ENCODE measurements at places on chromosomes 6 and 20.

- DNase-seq = no peak
Observed at GRCh38 chr20:56940466-56940865, 311.4 kb downstream of the TFAP2C start.

DNA sequence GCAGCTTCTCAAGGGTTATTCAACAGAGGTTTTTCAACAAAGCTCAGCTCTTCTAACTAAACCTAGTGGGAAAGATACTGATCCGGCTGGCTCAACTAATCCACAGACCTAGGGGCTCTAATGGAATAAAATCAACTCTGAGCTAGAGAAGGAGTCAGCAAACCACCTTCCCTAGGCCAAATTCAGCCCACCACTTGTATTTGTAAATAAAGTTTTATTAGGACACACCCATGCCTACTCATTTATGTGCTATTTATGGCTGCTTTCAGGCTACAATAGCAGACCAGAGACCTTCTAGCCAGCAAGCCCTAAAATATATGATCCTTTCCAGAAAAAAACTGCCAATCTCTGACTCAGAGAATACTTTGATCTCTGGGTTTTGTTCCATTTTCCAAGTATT is 6.0 kb upstream of the RAB22A start:
- no peak for DNase-seq

DNA sequence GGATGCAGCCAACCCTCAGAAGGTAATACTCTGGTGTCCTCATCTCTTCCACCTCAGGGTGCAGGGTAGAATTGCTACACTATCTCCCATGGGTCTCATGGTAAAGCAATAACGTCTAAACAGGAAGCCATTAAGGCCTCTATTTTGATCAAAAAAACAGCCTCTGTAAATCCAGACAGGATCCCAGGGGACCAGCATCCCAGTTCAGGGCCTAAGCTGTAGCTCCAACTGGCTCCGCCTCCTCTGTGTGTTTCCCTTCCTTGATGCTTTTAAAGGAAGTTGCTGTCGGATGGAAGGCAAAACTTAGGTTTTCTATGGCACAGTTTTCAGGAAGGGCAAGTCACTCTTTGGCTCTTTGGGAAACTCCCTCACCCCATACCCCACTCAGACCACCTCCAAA is 222.0 kb downstream of the MAFB start:
- DNase-seq = no peak

DNA sequence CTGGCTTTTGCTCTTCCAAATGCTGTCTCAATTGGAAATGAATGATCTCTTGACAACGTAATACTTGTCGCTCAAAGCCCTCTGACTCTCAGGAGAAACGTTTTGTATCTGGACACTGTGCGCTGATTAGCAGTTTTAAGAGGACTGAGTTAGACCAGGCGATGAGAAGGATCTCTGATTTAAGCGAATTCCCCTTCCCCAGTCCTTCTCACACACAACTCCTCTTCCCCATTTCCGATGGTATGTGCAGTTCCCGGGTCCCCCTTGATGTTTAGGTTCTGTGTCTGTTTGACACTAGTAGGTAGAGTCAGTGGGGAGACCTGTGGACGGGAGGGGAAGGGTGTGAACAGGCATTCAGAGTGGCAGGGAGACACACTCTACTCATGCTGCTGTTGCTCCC is 2.5 kb downstream of the ZDHHC14 start:
- DNase-seq = no peak

- DNase-seq = peak; percentile 52
Observed at GRCh38 chr20:63498960-63499337, at the start of gene EEF1A2. EEF1A2 (minus strand) TSS chr20:63499083; CDS start chr20:63497763, 1,320 bp downstream.

DNA sequence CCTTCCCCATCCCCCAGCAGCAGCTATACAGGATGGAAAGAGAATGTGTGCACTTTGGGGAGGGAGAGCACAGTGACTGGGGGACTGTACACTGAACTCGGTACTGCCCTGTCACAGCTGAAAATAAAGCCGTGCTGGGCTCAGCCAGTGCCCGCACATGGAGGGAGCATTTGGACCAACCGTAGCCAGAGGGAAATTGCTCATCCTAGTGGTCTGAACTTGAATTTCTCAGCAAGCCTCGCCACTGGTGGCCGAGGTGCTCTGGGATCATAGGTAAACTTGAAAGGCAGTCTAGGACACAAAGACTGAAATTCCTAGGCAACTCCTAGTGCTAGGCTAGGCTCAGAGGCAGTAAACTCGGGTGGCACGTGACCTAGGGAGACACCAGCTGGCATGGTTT is 61.0 kb downstream of the DZANK1 start:
- DNase-seq = no peak

DNA sequence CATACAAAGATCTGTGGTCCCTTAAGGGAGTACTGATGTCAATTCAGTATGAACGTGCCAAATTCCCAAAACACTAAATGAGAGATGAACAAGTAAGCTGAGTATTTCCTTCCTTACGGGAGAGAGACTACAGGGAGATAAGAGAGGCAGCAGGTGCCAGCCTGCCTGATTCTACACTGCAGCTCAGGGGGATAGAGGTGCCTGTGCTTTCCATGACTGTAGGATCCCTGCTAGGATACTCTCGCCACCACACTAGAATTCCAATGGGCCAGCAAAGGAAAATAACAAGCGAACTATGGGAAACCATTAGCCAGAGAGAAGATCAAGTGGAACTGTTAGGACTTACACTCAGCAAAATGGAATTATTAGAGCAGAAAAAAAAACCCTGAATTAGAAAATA is 198.5 kb upstream of the BTBD3 start:
- DNase-seq = no peak

- peak; percentile 54 for DNase-seq
Observed at GRCh38 chr6:144066741-144067484, 28.5 kb downstream of the SF3B5 start.

- DNase-seq = peak; percentile 94
Observed at GRCh38 chr6:109237077-109237985, 142.0 kb downstream of the CEP57L1 start.

DNA sequence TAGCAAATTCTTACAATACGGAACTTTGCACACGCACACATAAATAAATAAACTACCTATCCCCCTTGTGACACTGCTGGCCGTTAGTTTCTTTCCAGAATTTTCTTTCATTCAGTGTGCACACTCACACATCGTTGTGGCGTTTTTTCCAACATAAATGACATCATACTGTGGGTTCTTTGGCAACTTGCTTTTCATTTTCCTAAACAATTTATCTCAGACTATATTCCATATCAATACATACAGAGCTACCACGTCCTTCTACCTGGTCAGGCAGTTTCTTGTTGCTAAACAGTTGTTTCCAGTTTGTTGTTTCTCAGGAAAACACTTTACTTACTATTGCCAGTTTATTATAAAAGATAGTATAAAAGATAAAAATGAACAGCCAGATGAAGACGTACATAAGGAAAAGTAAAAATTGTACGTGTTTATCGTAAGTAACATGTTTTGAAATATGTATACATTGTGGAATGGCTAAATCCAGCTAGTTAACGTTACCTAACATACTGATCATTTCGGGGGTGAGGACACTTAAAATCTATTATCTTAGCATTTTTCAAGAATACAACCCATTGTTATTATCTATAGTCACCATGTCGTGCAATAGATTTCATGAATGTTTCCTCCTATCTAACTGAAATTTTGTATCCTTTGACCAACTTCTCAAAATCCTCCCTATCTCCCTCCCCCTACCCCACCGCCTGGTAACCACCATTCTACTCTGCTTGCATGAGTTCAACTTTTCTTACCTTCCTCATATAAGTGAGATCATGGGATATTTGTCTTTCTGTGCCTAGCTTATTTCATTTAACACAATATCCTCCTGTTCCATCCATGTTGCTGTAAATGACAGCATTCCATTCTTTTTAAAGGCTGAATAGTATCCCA is 1.2 kb upstream of the TP53RK start:
- peak; percentile 90 for DNase-seq

DNA sequence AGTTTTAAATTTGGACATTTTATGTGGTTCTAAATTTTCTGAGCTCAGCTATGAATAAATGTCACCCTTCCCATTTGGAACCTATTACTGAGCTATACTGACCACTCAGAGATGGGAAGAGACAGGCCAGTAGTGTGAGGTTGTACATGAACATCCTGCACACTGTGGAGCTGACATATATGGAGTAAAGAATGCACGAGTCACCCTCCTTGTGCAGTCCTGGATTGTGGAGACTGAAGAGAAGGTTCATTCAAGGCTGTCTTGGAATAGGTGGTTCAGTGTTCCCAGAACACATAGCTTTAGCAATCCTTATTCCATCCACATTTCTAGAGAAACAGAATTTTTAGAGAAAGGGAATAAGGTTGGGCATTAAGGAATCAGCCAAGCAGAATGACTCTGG is 50.3 kb upstream of the OGFRL1 start:
- DNase-seq = no peak

DNA sequence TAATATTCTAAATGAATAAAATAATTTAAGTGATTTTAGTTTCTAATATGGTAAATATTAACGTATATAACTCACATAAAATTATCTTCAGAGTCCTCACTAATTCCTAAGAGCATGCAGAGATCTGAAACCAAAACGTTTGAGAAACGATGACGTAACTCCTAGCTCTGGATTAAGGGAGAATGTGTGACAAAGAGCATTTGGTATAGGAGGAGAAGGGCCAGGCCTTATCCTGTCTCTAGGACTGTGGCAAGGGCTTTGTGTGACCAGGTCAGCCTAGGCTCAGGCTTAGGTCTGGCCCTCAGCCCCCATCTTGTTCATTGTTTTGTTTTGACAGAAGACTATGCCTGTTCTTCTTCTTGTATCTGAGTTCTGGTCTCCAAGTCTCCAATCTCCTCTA is 19.2 kb upstream of the POLR1H start:
- no peak for DNase-seq

- DNase-seq = peak; percentile 45
Observed at GRCh38 chr20:50070361-50070760, 42.6 kb downstream of the UBE2V1 start.

GRCh38 chr20:22794200-22794599 is 209.8 kb upstream of the FOXA2 start:
- DNase-seq = no peak

DNA sequence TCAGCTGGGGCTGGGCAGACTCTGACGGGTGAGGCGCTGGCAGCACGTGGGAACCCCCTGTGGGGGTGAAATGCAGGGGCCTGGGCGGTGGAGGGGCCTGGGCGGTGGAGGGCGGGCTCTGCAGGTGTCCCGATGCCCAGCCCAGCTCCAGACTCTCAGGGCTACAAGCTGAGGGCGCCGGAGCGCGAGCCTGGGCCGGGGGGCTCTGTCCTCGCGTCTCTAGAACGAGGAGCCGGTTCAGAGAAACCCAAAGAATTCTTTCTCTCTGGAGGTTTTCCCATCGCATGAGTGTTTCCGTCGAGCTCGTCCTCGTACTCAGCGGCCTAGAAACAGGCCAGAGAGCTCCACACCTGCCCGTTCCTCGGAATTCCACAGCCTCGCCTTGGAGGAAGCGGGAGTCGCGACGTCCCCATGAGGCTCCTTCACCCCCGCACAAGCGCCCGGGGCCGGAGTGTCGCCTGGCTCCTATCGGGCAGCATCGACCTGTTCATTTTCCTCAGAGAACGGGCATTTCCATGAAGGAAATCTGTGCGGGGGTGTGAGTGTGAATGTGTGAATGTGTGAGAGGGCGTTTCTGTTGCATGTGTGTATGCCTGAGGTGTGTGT is 76.9 kb downstream of the SMOC2 start:
- DNase-seq = no peak

GRCh38 chr6:34390531-34391472 is 1.7 kb downstream of the NUDT3 start:
- peak; percentile 57 for DNase-seq

DNA sequence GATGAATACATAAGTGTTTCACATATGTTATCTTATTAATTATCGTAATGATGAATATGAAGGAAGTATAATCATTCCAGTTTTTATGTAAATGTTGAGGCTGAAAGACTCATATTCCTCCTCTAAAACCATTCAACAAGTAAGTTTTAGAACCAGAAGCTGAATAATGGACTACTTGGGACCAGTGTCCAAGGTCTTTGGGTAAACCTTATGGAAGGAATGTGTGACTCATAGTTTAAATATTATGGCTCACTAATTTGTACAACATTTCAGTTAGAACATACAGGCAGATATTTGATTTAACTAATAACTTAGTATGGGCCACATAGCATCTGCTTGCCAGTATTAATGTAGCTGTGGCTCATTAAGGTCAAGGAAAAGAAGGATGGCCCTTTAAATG is 209.6 kb downstream of the TFAP2B start:
- DNase-seq = no peak

GRCh38 chr6:113292646-113293422 is 564.3 kb upstream of the MARCKS start:
- no peak for DNase-seq

DNA sequence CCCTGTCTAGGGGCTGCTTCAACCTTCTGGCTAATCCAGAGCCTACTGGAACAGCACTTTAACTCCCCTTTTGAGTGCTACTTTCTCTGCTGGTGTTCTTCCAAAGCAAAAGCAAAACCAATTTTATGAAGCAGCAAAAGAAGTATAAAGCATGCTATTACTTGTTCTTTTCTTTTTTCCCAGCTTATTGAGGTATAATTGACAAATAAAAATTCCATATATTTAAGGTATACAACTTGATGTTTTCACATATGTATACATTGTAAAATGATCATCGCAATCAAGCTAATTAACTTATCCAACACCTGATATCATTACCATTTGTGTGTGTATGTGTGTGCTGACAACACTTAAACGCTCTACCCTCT is 14.9 kb downstream of the ID4 start:
- no peak for DNase-seq

- DNase-seq = peak; percentile 8
Observed at GRCh38 chr6:136440203-136440602, 110.0 kb downstream of the MAP7 start.

DNA sequence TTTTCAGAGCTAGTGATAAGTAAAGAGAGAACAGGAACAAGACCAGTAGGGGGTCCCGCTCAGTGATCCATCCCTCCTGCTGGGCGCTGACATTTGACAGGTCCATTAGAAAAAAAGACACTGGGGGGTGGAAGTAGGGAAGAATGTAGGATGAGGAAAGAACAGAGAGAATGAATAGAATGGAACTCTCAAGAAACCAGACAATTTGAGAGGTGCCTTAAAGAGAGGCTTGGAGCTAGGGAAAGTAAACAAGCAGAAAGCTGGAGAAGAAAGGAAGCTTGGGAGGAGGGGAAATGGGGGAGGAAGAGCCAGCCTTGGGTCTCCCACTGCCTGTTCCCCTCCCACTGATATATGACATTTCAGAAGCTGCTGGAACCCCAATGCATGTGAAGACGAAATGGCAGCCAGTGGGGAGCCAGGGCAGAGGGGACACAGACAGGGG is 8.4 kb downstream of the GABBR1 start:
- DNase-seq = no peak

DNA sequence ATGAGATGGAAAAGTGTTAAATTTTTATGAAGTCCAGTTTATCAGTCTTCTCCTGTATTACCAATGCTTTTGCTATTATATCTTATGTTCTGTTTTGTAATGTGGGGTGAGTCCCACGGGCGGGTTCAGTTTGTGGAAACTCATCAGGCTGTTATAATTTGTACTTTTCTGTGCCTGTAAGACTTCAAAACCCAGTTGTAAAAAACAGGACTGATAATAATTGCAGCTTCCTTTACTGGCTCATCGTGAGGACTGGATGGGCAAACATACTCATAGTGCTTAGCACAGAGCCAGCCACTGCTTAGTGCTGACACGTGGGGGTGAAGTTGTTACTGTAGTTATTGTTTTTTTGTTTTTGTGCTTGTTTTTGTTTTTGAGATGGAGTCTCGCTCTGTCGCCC is 45.6 kb downstream of the TGM2 start:
- DNase-seq = no peak

GRCh38 chr20:57813509-57814269 is 103.9 kb upstream of the PMEPA1 start:
- no peak for DNase-seq

Measured in hematopoietic multipotent progenitor cell treated with erythropoietin and hydrocortisone succinate and interleukin-3 and kit ligand, for 4 days (in vitro differentiated cells).